HuH-7.5 (cell line): ENCODE measurements at places on chromosomes 12 and 14.

GRCh38 chr12:27387473-27387872, 54.8 kb downstream of the BMAL2 start:
- DNase-seq, result no peak

GRCh38 chr14:46250113-46250703, 401.4 kb downstream of the RPL10L start:
- DNase-seq, result no peak

DNA sequence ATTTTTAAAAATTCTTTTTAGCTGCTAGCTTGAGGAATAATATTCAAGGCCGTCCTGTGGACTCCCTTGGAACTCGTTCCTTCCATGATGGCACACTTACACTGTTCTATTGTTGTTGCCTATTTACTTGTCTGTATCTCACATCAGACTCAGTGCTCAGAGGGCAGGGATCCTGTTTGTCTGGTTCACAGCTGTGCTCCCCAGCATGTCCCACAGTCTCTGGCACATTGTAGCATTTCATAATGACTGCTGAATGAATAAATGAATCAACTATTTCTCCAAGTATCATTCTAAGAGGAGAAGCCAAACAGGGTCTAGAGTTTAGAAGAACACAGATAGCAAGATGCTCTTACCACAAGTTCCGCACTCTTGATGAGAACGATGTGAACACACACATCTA, 48.0 kb downstream of the NTN4 start:
- DNase-seq, result no peak

DNA sequence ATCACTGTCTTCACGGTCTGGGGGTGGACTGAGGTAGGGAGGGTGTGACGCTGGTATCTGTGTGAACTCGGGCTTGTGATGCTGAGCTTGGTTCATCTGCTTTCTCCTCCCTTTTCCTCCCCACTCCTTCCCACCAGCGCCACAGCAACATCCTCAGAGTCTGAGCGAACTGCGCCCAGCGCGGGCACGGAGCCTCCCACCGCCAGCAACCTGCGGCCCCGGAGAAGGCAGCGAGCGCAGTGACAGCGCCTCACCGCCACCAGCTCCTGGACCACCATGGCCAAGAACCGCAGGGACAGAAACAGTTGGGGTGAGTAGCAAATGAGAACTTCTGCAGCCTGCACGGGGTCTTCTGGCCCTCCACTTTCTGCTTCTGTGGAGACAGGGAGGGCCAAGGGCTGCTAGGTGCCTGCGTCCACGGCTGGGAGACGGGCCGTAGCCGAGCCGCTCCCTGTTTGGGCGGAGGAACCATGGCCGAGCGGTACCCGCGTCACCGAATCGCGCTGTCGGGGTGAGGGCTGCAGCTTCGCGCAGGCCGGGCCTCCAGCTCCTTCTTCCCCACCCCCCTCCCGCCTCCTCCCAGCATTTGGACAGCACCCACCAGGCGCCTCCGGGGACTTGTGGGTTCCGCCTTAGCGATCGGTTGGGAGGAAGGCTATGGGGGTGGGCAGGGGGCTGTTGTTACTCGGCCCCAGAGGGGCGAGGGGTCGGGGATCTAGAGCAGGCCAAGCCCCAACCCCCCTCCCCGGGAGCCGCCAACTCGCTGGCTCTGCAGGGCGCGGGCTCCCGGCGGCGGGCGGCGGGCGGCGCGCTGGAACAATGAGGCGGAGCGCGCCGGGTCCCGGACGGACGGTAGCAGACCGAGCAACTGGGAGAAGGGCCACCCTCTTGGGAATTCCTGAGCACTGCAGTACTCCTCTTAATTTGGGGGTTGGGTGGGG, at the start of gene ATL1:
Gene ATL1, plus strand, starts transcription at position 156 of the 941 bp plus-strand sequence. Its CDS starts 121 bp downstream, at position 277.
- DNase-seq, result peak; percentile 22

DNA sequence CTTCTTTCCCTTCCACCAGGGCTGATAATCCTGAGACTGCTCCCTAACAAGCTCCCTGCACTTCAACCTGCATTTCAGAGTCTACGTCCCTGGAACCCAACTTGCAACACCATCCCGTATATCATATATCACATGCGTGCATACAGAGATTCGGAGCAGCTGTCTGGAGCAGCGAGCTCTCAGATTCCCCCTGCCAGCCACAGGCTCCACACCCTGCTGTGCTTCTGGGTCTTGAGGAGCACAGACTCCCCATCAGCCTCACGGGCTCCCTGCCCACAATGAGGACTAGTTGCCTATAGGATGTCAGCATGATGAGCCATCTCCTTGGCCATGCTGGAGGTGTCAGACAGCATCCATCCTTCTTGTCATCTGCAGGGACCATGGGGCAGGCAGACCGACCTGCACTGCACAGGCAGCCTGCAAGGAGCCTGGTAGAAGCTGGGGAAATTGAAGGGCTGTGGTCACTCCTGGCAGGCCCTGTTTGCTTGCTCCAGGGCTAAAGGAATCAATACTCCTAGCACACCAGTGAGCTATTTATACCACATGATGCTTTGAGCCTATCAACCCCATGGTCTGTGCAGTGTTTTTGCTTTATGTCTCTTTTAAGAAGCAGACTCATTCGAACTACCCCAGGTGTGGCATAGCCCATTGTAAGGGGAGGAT, 19.6 kb upstream of the HDAC7 start:
- no peak for DNase-seq

DNA sequence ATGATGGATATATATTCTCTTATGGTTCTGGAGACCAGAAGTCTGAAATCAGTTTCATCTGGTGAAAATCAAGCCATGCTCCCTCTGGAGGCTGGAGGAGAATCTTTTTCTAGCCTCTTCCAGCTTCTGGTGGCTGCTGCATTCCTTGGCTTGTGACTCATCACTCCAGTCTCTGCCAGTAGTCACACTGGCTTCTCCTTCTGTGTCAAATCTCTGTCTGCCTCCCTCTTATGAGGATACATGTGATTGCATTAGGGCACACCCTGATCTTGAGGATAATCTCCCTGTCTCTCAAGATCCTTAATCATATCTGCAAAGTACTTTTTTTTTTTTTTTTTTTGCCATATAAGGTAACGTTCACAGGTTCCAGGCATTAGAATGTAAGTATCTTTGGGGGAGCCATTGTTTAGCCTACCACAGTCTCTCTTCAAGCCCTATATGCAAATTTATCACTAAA, 17.7 kb downstream of the DNAL1 start:
- no peak for DNase-seq
